Stimulated activated CD4-positive, alpha-beta T cell treated with anti-CD3 and anti-CD28 coated beads, Interleukin-1b, Interleukin-23, amount 100 ng/mL, for 24 hours (primary cell): ENCODE measurements at places on chromosomes 16 and 17.

GRCh38 chr17:77863814-77864161, 94.7 kb upstream of the TNRC6C start:
- DNase-seq = no peak

DNA sequence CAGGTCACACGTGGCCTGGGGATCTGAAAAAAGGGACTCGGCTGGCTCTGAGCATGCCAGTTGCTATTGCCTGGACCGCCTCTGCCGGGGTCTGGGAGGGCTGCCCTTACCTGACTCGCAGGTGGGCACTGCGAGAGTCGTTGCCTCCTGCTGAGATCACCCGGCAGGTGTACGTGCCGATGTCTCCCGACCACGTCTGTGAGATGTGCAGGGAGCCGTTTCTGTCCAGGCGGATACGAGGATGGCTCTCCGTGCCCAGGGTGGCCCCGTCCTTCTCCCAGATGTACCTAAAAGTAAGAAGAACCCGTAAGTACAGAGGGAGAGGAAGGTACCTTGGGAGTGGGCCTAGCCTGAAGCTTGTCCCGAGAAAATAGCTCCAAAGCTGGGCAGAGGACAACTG, 112.0 kb upstream of the CDC42EP4 start:
- no peak for DNase-seq

- no peak for DNase-seq
Measured at GRCh38 chr17:44539673-44540072, 17.6 kb upstream of the FZD2 start.

DNA sequence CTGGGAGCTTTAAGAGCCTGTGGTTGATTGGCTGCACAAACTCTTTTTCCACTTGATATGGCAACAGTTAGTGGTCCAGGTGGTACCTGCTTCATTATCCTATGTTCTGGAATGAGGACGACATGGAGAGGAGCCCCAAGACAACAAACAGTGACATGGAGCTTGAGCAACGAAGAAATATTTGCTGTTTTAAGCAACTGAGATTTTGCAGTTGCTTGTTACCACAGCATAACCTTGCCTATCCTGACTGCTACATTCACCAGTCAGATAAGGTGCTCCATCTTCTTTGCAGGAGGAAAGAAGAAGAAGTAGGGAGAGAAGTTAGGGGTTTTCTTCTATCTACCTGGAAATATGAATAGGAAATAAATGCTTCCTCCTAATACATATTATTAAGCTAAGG, 7.5 kb upstream of the ODF4 start:
- no peak for DNase-seq

DNA sequence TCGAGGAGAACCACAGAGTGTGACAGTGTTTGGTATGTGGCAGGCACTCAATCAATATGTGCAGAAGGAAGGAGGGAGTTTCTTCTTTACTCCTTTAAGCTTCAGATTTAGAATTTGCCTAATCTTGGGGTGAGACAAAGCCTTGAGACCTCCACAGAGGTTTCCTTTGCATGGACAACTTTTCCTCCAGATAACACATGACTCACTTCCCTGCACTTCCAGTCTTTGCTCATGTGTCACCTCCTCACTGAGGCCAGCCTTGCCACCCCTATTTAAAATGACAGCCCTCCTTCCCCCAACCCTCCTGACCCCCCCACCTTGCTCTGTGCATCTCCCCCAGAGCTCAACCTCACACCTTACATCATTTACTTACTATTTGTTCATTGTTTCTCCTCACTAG, 17.4 kb upstream of the NOS2 start:
- DNase-seq = no peak
